ENCODE measurements at places on chromosomes 7 and 10. TPM values are rescaled to one million over a fixed set of nuclear protein-coding genes. Genes with fewer than 3 reads are reported as not detected.

FXYD4 gene
- not detected for total RNA-seq

TUBB8 gene
- total RNA-seq = 0.11 TPM

HOXA9 gene
- 2.6 TPM for total RNA-seq

PNLIPRP2 gene
- total RNA-seq = not detected

PPP1R3C gene
- 0.09 TPM for total RNA-seq

PLPP4 gene
- not detected for total RNA-seq

SPDYE2 gene
- total RNA-seq = not detected

All from dermis lymphatic vessel endothelial cell (primary cell).